ENCODE measurements at places on chromosomes 16 and 17.

DNA sequence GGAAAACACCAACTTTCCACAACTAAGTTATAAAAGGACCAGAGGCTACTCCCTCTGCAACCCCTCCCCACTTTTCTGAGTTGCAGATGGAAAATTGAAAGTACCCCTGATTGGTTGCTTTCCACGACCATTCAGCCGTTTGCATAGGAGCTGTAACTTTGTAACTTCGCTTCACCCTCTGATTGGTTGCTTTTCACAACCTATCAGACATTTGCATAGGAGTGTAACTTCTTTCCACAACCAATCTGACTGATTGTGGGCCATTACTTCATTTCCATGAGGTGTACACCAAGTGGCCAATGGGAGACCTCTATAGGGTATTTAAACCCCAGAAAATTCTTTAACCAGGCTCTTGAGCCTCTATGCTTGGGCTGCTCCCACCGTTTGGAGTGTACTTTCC, 644.1 kb downstream of the WWOX start:
- peak; percentile 13 for DNase-seq

- DNase-seq = no peak
Measured at GRCh38 chr16:81569361-81570034, 124.9 kb downstream of the CMIP start.

DNA sequence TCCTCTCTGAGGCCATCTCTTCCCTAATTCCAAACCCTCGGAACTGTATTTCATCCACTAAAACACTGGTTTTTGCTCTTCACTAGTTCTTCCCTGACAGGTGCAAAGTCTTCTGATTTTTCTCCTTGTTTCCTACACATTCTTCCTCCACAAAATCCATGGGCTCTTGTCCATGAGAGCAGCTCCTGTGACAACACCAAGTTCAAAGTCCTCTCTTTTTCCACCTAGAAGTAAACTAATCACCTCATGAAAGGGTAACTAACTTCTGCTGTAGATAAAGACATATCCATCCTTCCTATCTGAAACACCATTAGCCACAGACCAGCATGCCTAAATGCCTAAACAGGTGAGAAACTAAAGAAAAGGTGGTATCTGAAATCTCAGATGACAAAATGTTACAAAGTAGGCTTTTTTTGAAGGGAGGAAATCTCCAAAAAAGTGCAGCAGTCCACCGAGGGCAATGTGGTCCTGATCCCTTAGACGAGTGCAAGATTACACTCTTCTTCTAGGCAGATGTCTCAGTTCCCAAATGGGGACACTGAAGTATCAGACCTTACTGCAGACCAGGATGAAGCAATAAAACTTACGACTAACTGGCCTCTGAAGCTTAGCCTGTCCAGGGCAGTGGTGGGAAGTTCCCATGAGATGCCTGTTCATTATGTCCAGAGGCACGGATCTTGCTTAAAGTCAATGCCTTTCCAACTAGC, 2.8 kb downstream of the PIP4K2B start:
- no peak for DNase-seq

DNA sequence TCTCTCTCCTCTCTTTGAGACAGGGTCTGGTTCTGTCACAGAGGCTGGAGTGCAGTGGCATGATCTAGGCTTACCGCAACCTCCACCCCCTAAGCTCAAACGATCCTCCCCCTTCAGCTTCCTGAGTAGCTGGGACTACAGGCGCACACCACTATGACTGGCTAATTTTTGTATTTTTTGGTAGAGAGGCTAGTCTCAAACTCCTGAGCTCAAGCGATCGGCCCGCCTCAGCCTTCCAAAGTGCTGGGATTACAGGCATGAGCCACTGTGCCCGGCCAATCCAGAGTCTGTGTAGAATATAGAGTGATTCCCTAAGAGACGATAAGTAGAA, 65.8 kb upstream of the RPH3AL start:
- peak; percentile 97 for DNase-seq

GRCh38 chr17:7508145-7508544, 24.0 kb downstream of the POLR2A start:
- no peak for DNase-seq

GRCh38 chr17:63549289-63549945, 860 bp upstream of the DCAF7 start:
- DNase-seq = peak; percentile 89

- DNase-seq = no peak
Measured at GRCh38 chr17:49775546-49776260, 11.8 kb upstream of the FAM117A start.

- DNase-seq = peak; percentile 76
Measured at GRCh38 chr16:12685806-12686205, 117.9 kb downstream of the CPPED1 start.

DNA sequence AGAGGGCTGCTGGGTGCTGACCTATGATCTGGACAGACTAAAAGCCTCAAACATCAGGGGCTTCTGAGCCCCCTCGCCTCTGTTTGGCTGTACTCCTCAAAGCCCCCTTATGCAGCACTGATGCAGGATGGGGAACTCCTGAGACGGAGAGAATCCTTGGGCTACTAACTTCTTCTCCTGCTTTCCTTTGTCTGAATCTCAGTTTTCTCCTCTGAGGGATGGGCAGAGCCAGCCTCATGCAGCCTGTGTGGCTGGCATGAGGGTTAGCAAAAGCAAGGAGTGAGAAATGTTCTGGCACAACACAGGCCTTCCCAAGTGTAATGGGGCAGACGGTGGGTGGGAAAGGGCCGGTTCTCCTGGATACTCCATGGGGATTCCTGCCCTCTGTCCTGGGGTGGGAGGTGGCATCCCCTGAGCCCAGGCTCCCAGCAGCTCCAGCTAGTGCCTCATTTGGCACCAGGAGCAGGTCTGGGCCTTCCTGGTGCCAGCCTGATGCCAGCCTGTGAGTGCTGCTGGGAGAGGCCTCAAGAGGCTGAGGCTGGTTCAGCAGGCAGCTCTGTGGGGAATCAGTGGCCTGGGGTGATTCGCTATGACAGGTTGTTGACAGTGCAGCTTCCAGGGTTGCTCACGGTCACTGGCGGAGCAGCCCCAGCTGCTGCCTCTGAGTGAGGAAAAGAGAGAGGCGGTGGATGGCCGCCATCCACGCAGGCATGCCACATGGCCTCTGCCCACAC, 4.0 kb upstream of the BRD7 start:
- DNase-seq = no peak

DNA sequence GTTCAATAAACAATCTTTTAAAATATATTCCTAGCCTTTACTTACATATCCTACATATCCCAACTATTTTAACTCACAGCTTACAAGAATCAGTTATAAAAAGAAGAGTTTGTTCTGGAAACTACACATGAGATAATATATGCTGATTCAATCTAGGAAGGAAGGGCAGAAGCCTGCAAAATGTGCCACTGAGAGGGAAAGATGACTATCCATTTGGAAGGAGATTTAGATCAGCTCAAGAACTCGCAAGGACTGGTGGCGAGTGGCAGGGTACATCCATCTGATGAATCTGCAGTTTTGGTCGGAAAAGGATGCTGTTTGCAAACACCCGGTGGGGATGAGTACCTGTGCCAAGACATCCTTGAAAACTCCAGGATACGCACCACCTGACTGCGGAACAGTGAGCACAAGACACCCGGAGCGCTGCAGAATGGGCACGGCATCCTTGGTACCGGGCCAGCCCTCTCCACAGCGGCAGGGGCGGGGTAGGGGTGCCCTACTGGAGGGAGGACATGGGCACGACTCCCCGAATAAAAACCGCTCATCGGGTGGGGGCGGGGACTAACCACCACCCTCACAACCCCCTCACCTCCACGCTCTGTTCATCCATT, 723 bp downstream of the TRIM37 start:
- peak; percentile 83 for DNase-seq

DNA sequence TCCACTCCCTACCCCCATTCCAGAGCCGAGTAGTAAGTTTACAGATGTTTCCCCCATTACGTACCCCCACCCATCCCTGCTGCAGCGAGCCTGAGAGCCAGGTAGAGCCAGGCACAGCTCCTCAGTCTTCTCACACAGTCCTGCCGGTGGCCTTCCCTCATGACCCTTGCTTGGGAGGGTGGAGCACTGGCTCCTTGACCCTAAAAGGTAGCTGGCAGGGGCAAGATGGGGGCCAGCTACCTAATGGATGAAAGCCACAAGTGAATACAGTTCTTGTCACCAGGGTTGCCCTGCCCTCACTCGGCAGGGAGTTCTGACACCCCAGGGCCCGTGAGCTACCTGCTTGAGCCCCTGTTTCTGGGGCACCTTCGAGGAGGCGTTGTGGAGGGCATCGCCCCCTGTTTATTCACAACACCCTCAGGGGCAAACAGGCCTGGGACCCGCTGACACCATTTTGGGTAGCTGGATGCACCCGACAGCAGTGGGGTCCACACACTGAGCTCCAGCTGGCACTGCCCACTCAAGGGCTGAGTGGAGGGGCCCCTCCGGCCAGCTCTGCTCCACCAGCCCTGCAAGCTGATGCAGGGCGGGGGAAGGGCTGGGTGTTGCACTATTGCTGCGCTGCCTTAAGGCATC, 22.2 kb downstream of the ADAM11 start:
- DNase-seq = no peak

DNA sequence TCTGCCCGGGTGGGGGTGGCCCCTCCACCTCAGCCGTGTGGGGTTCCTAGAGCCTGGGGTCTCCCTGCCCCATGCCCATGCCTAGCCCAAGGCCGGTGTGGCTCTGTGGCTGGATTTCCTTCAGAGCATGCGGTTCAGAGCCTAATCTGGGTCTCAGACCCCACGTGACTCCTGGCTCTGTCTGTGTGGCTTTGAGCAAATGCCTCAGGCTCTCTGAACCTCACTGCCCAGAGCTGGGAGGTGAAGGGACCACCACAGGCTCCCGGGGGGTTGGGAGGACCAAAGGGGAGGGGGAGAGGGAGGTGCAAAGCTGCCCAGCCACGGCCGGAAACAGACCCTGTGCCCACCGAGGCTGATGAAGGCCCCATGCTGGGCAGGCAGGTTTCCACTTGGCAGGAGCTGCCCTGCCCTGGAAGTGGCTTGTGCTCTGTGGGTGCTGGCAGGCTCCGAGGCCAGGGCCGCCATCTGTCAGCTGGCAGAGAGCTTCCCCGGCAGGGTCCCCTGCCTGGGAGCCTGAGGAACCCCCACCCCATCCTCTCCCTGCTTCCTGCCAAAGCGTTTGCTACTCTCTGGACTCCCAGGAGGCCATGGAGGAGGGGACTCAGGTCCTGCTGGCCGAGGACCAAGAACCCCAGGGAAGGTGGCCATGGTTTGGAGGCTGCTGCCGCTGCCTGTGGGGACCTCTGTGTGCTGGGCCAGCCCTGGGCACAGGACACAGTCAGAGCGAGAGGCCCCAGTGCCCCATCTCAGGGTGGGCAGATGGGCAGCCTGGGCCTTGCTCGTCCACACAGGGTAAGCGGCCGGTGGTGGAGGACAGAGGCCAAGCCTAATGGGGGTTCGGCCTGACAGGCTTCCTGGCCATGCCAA, 4.0 kb downstream of the CDH15 start:
- DNase-seq = no peak

DNA sequence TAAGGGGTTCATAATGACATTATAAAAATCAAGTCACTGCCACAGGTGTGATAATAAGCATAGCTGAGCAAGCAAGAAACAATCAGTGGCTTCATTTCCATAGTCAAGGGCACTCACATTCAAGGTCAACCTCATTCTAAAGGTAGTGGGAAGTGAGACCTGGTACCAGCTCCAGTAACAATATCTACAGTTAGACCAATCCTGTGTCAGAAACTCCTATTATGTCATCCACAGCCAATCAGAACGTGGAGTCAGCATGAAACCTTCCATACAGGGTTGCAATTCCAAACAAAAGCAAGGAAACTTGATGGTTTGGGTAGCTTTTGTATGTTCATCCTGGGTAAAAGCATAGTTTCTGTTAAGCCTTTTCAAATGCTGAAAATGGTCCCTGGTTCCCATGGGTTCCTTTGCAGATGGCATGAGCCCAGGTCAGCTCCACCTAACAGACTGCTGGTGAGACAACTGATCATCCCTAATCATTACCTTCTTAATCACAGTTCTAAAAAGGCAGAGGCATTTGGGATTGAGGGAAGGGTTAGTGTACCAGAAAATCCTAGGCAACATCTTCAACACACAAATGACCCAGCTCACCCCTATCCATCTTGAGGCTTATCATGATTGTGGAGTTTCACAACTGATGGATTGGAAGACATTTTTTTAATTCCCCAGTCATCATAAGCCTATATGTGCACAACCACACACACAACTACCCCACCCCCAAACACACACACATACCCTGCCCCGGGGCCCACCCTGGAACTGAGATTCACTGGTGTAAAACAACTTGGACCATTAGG, 30.4 kb downstream of the TEX2 start:
- no peak for DNase-seq

DNA sequence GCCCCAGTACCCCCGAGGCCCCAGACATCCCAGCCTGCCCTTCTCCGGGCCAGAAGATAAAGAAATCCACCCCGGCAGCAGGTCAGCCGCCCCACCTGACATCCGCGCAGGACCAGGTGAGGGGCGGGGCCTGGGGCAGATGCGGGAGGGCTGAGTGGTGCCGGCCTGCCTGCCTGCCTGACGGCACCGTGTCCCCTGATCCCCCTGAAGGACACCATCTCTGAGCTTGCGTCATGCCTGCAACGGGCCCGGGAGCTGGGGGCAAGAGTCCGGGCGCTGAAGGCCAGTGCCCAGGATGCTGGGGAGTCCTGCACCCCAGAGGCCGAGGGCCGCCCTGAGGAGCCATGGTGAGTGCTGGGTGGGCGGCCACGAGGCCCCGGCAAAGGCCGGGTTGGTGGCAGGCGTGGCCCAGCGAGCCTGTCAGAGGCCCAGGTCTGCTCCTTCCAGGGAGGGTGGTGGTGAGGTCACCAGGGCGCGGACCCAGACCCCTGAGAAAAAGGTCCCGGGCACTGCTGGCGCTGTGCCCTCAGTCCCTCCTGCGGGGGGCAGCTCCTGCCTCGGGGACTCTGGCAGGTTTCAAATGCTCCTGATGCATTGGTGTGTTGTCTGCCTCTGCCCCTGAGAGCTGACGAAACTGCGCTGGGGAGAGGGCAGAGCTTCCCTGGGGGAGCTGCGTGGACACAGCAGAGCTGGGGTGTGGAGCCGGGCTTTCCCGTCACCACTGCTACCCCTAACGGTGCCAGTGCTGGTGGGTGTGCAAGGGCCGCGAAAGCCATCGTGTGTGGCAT, 1.2 kb downstream of the CDT1 start:
- DNase-seq = no peak

GRCh38 chr16:22320572-22321339, 23.5 kb downstream of the POLR3E start:
- no peak for DNase-seq

- no peak for DNase-seq
Measured at GRCh38 chr16:88616736-88617135, 21.6 kb upstream of the IL17C start.

GRCh38 chr17:372157-373152, 19.8 kb upstream of the RPH3AL start:
- no peak for DNase-seq

GRCh38 chr16:85369741-85370528, 243.2 kb upstream of the GSE1 start:
- DNase-seq = peak; percentile 86

All from hematopoietic multipotent progenitor cell treated with erythropoietin and hydrocortisone succinate and interleukin-3 and kit ligand, for 4 days (in vitro differentiated cells).